Hematopoietic multipotent progenitor cell treated with erythropoietin and hydrocortisone succinate and interleukin-3 and kit ligand, for 4 days (in vitro differentiated cells): ENCODE measurements at places on chromosomes 1 and 21.

- DNase-seq = no peak
Measured at GRCh38 chr1:36591278-36591677, 108.6 kb upstream of the CSF3R start.

DNA sequence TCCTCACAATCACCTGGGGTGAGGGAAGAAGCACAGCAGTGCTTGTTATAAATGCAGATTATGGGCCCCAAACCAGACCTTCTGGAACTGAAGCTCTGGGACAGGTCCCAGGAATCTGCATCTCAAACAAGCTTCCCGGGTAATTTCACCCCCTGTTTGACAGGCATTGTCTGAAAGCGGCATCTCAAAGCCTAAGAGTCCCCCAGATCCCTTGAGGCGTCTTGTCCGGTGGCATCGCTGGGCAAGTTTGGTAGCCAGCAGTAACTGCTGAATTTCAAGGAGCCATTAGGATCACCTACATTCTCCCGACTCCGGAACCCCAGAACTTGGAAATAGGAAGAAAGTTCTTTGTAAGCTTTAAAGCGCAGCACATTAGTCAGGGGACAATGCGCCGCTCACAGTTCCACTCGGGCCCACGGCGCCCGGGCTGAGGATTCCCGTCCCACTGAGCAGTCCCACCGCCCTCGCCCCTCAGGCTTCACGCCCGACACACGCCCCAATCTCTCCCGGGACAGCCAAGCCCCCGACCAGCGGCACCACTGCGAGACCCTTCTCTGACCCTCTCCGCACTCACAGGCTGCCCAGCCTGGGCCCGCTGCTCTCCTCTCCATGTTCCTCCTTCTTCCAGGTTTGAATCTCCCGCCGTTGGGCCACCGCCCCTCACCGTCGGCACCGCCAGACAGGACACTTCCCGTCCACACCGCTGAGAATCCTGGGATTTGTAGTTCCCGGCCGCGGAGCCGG is at the start of gene IQGAP3:
TSS of gene IQGAP3 (minus strand) at position 647 of the 744 bp plus-strand sequence. CDS start at position 611, 36 bp downstream.
- peak; percentile 90 for DNase-seq

GRCh38 chr1:14970115-14970798 is 183.3 kb upstream of the TMEM51 start:
- peak; percentile 61 for DNase-seq

- no peak for DNase-seq
Measured at GRCh38 chr1:53024117-53024516, 37.9 kb upstream of the PODN start.

GRCh38 chr1:41429641-41430035 is 54.8 kb downstream of the EDN2 start:
- DNase-seq = no peak
